SW 1271 (cell line): ENCODE measurements at places on chromosomes 4 and X.

- peak; percentile 45 for DNase-seq
Measured at GRCh38 chr4:169566021-169566818, 46.2 kb downstream of the NEK1 start.

DNA sequence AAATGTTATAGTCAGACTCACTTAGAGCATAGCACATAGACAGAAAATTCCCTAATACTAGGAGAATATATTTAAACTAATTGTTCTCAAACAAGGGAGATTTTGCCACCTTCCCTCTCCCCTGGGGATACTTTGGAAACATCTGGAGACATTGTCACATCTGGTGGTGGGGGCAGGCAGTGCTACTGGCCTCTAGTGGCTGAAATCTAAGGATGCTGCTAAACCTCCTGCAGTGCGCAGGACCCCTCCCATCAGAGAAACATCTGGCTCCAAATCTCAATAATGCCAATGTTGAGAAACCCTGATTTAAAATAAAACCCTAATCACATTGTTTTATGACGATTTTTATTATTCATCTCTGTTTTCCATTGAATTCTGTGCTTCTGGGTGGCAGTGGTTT, 244.9 kb downstream of the FRMPD4 start:
- no peak for DNase-seq

DNA sequence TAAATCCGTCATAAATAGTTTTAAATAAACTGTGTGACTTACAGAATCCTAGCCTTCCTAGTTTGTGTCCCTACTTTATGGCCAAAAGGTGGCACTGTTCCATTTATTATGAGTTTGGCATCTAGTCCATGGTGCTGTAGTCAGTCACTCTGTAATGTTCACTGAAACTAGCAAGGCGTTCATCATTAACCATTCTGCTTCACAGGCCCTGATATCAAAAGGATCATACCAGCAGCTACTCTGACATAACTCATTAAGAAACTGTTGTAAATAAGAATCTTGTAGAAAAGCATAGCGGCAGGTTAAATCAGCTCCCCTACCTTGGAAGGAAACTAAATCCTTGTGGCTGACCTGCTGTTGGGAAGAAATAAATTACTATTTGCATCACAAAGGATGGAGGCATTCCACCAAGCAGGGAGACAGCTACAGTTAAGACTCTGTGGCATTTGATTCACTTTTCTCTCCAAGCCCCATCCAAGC, 919.6 kb upstream of the DIAPH2 start:
- DNase-seq: no peak

GRCh38 chr4:8079031-8079885, 79.4 kb downstream of the ABLIM2 start:
- no peak for DNase-seq

GRCh38 chr4:124018383-124019317, 622.1 kb downstream of the SPRY1 start:
- peak; percentile 49 for DNase-seq

DNA sequence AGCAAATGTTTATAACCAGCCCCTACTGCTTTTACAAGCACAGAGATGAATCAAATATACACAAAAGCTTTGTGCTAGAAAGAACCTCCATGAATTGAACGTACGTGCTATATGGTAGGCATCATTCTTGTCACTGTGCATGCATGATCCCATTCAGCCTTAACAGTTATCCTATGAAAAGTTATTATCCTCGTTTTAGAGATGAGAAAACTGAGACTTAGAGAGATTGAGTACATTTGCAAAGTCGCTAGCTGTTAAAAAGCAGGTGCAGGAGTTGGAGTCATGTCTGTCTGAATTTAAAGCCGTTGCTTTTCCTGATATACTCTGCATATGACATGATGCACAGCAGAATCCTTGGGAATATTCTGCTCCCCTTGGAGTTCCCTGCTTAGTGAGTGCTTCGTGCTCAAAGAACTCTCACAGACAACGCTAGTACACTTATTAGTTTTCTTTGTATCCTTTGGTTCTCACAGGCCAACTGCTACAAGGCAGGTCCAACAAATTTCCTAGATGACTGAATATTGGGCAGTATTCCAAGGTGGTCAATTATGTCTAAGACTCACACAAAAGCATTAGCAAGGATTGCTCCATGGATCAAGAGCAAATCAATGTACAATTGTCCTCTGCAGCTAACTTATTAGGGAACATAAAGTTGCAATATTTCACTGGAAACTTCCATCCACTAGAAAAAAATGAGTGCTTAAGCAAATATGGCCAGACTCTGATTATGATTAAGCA, 42.8 kb upstream of the TRIM2 start:
- DNase-seq: no peak

- DNase-seq: no peak
Measured at GRCh38 chr4:79865201-79865597, 207.8 kb downstream of the ANTXR2 start.

DNA sequence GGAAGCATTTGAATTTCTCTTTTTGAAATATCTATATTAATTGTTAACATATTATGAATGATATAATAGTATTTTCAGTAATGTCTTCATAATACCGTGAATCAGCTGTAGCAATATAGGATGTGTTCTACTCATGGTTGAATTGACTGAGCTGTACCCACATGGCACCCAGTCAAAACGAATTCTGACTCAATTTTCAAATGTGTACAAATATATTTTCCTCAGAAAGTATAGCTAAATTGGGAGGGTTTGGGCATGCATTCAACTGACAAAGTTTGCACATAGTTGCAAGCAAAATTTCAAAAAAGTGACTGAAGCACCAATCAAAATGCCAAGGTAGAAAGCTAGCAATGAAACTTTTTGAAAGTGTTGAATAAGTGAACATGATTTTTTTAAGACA, 188.9 kb downstream of the NAF1 start:
- DNase-seq: no peak

- DNase-seq: no peak
Measured at GRCh38 chr4:25446611-25447010, 69.5 kb downstream of the ANAPC4 start.

GRCh38 chr4:25913056-25913850, 767 bp upstream of the SMIM20 start:
- no peak for DNase-seq

DNA sequence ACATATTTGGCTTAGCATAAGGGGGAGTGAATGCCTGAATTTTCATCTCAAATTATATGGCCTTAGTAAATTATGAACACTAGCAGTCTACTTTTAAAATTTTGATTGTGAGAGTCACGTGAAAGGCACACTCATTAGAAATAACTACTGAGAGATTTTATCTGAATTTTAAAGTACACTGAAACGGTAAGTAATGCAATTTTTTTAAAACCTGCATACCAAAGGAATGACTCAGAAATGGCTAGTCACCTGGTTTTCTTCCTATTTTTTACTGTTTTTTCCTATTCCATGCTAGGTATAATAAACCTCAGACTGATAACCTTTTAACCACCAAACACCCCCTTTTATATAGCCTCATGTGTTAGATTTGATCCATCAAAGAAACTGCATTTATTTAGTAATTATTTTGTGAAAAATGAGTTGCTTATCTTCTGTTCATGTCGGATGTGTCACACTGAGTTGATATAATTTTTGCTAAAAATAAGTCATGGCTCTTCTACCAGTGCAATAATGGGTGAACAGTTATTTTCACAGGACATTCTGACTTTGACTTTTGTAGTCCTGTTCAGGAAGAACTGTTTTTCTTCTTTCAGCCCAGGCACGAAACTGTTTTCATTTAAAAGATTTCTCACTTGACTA, 40.4 kb downstream of the CPEB2 start:
- DNase-seq: no peak
